ENCODE measurements at places on chromosomes 11 and 22.

GRCh38 chr11:117511483-117511930, 183.9 kb downstream of the CEP164 start:
- no peak for DNase-seq

GRCh38 chr11:121372671-121373429, 79.3 kb upstream of the SORL1 start:
- no peak for DNase-seq

DNA sequence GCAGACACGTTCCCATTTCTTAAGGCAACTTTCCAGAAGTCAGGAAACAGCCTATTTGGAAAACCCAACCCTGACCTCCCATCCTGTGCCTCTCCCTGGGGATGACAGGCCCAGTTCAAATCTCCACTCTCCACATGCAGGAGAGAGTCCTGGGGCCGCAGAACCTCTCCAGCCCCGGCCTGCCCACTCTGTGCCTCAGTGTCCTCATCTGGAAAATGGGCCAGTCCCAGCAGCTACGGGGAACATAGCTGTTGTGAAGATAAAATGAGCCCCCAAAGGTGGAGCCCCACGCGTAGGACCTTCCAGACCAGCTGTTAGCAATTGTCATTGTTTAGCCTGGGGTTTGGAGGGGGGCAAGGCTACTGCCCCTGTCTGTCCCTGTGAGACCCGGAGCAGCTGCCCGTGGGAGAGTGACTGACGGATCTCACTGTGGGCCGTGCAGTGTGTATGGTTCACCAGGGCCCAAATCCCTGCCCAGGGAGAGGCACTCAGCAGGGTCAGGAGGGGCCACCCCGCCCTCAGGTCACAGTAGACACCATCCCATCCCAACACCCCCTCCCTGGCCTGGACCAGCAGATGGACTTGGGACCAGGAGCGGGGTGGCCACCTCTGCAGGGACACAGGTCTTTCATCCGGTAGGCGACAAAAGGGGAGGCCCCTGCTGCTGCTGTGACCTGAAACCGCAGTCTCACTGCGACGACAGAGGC, 145.9 kb downstream of the CTTN start:
- DNase-seq = no peak

- no peak for DNase-seq
Observed at GRCh38 chr22:36395055-36395849, 7.5 kb upstream of the MYH9 start.

DNA sequence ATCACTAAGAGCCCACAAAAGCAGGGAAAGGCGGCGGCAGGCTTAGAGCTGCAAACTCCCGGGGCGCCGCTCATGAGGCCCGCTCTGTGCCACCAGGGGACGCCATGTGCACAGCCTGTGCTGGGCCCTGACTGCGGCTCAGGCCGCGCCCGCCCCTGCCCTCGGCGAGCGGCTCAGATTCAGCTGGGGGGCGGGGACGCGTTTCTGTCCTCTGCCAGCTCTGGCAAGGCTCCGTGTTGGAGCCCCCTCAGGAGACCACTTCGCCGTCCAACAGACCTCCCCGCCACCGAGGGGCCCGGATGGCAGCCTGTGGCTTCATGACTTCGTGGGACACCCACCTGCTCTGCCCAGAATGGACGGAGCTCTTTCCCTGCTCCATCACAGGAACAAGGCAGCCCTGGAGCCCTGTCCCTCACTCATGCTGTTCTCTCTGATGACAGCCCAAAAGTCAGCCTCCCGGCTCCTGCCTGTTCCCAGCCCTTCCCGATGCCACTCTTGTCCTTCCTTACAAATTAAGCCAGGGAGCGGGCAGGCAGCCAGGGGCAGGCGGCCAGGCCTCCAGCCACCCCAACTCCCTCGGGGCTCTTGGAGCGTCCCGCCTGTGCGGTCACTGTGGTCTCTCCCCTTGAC, 69.1 kb downstream of the NAT10 start:
- peak; percentile 58 for DNase-seq

DNA sequence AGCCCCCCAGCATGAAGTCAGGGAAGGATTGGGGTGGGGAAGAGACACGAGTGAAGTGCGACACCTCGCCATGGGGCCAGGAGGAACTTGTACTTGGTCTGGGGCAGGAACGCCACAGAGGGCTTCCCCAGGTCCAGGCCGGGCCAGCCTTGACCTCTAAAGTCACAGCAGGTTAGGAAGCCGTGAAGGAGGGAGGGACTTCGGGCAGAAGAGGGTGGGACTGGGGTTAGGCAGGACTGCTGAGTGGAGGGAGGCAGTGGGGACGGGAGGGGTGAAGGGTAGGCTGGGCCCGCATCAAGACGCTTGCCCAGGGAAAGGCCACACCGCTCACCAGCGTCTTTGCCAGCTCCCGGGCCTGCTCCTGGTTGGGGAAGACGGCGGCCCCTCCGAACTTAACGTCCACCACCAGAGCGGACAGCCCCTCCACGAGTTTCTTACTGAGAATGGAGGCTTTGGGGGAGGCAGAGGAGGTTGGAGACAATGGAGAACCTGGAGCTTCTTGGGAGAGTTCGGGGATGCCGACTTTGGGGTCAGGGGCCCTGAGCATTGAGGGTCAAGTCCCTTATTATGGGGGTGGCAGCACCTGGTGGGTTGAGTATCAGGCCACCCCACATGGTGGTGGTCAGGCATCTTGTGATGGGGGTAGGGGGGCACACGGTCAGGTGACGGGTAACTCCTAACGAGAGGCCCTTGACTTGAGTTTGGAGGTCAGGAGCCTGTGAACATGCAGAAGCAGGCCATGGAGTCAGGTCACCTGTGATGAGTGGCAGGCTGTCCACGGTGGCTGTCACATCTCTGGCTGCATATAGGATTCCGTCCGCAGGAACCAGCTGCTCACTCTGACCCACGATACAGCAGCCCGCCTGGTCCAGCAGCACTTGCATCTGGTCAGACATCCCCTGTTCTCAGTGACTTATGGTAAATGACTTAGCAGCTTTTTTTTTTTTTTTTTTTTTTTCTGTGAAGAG, 1.7 kb upstream of the SCO2 start:
- no peak for DNase-seq

DNA sequence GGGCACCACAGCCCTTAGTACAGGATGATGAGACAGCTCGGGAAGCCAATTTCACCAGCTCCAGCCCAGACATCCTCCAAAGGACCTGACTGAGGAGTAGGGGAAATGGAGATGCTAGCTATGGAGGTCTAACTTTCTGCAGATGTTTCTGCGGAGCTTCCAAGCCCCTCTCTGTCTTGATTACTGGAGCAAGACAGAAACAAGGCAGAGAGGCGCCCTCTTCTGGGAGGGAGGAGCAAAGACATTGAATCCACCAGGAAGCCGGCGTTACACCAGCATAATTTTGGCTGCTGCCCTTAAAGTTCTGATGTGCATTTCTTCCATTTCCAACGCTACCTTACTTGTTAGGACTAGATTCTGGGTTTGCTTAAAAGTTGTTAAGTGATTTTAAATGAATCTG, 107.3 kb upstream of the HSD17B12 start:
- DNase-seq = no peak

DNA sequence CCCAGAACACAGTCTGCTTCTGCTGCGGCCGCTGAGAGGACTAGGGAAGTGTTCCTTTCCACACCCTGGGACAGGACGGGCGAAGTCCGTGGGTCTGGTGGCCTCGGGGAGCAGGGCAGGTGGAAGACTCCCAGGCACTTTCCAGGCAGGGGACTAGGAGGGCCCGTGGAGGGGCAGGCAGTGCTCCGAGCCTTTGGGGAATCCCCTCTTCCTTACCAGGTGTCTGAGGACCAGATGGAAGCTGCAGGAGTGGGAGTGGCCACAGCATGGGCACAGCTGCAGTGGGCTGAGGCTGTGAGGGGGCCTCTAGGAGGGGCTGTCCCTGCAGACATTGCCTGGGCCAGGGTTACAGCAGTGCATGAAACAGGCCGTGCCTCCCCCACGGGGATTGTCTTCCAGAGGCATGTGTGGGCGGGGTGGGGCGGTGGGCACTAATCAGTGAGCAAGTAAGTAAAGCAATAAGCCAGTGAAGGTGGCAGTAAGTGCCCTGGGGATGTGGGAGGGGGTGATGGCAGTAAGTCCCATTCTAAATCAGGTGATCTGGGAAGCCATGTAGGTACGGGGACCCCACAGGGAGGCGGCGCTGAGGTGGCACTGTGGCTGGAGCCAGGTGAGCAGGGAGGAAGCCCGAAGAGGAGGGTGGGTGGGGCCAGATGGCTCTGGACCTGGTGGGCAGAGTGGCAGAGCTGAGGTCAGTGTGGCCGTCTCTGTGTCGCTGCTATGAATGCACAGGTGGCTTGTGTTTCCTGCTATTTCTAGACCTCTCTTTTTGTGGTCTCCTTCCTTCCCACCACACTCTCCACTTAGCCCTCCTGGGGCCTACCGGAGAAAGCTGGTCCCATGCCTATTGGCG, 66.4 kb downstream of the CTTN start:
- DNase-seq = no peak

GRCh38 chr22:30228509-30229359, 17.8 kb downstream of the LIF start:
- DNase-seq = no peak
